ENCODE measurements at places on chromosomes 7 and 10. TPM values are rescaled to one million over a fixed set of nuclear protein-coding genes. Genes with fewer than 3 reads are reported as not detected.
A peak's percentile ranks its signal among the peaks of the same experiment; 100 is the strongest.

GRCh38 chr7:7151285-7151684 is 31.1 kb upstream of the C1GALT1 start:
- no peak for DNase-seq

The CDHR3 gene
- 12.0 TPM for total RNA-seq

GRCh38 chr10:26412932-26413331 is 25.2 kb upstream of the APBB1IP start:
- DNase-seq: no peak

The HTR5A gene
- total RNA-seq: not detected

DNA sequence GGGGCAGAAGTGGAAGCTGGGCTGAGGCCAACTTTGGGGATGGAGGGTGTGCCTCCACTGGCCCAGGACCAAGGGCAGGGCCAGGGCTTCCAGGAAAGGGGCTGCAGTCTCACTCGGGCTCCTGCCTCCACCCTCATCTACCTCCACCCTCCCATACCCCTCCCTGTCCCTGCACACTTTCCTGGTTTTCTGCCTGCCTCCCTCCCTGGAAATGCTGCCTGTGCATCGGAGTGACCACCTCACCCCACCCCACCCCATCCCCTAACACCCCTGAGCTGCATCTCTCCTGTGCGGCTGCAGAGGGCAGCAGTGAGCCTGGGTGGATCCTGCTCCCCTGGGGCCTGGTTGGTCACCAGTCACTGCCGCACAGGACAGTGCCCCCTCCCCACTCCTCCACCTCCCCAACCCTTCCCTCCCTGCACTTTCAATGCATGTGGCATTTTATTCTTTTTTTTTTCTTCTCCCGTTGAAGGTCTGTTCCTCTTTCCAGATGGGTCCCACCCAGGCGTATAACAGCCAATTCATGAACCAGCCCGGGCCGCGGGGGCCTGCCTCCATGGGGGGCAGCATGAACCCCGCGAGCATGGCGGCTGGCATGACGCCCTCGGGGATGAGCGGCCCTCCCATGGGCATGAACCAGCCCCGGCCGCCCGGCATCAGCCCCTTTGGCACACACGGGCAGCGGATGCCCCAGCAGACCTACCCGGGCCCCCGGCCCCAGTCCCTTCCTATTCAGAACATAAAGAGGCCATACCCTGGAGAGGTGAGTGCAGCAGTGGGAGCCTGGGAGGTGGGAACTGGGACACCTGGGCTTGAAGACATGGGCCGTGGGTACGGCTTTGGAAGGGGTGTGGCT is 54.1 kb upstream of the PPIF start:
- no peak for DNase-seq

The LDB3 gene
- 0.09 TPM for total RNA-seq

DNA sequence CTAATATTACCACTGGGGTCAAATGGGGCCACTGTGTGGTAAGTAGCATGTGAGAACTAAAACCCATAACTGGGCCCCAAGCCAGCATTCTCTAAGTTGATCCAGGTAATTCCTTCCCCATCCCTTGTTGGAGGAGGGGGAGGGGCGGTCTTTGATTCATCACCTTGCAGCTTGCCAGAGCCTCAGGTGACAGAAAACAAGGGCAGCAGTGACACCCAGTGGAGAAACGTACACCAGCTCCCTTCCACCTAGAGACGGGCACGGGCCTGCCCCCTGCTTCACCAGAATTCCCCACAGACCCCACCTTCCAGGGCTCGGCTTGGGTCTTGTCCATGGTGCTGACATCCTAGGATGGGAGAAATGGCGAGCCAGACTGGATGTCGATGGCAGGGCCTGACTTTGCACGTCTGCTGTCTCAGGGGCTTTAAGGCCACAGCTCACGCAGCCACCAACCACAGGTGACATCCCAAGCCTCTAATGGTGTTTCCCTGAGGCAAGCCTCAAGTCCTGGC is 102.0 kb downstream of the STRA8 start:
- DNase-seq: peak; percentile 94

The AKR1C3 gene
- total RNA-seq: 96.8 TPM

The FAM25A gene
- total RNA-seq: not detected

- DNase-seq: peak; percentile 86
Measured at GRCh38 chr10:35306852-35307251, 29.5 kb upstream of the CCNY start.

GRCh38 chr7:114481999-114482398 is 67.4 kb downstream of the FOXP2 start:
- no peak for DNase-seq

DNA sequence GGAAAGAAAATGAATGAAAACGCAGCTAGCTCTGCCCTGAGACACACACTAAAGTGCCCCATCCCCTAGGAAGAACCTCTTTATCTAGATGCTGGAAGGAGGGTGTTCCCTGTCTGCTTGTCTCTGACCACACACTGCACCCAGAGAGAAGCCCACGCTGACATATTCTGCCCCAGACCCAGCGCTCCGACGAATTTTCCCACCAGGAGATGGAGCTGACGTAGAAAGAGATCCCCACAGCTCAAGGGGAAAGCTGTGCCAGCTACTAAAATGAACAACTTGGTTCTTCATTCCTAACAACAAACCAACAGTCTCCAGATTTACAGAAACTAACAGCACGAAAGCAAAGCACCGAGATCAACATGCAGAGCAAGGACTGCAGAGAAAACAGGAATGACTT is 73.3 kb downstream of the KIAA1549 start:
- DNase-seq: no peak

DNA sequence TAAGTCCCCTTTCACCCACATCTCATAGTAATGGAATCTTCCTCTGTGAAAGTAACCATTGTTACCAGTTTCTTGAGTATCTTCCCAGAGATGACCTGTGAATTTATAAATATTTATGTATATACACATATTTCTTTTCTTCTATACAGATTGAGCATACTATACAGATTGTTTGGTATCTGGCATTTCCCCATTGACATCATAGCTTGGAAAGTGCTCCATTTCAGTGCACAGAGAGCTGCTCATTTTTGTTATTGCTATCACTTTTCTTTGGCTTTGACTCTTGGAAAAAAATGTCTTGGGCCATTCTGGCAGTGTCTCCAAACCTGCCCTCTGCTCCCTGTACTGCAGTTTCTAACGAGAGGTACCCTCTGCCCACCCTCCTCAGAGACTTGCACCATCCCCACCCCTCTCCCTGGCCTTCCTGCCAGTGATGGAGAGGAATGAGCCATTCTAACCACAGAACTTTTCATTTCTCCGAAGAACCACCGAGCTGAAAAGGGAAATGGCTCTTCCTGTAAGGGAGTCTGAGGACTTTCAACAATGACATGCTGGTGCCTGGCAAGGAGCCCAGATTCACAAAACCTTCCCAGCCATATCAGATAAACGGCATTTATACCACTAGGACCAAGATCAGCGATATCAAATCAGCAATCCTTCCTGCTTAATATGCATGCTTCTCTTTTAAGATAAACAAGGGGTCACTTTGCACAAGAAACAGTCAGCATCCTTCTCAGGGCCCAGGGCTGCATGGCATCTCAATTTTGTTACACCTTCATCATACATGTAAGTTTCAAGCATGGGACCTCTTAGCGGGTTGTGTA is 19.7 kb upstream of the CCSER2 start:
- no peak for DNase-seq

The NET1 gene
- 149 TPM for total RNA-seq

DNA sequence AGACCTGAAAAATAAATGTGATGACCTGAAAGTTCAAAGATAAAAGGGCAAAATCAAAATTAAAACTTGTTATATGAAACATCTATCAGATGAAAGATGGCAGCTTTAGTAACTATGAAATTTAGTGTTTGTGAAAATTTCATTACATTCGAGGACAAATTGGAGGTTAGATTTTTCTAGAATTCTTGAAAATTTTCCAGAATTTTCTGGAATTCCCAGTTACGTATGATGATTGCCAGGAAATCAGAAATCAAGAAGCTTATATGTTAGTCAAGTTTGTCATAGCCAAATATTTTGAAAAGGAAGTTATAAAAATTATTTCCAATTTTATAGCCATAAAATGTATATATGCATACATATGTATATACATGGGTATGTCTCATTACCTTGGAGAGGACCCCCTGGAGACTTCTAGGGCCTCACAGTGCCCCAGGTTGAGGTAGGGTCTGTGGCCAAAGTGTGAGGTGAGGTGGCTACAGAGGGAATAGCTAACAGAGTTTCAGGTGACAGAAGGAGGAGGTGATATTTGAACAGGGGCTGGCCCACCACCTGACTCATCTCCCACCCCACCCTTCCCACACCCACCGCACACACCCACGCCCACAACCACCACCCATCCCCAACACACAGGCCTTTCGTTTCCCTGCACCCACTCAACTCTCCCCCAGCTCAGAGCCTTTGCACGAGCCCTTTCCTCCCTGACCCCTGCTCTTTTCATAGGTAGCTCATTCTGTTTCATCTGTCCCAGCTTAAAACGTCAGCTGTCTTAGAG is 21.5 kb downstream of the C10orf105 start:
- no peak for DNase-seq

The SEM1 gene
- 116 TPM for total RNA-seq

The PODXL gene
- 278 TPM for total RNA-seq

- peak; percentile 91 for DNase-seq
Measured at GRCh38 chr7:55964261-55965099, at the start of gene NIPSNAP2. TSS of gene NIPSNAP2 (plus strand) at chr7:55964585. CDS start at chr7:55964610, 25 bp downstream.

The SNX10 gene
- 7.6 TPM for total RNA-seq

GRCh38 chr10:20616918-20617810 is 279.9 kb downstream of the NEBL start:
- DNase-seq: no peak

DNA sequence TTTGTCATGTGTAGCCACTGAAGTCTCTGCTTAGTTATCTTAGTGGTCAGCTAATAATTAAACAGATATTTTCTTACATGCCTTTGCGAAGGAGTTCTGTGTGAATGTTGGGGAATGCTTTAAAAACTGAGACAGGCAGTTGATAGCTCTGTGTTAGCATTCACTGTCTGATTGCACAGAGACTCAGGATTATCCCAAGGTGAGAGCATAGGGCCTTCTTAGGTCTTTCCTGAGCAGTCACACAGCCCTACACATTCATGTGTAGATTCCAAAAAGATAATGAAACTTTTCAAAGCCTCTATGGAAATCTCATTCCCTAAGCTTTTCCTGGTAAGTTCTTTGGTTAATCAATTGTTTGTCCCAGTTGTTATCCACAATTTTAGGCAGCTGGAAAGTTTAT is 67.7 kb downstream of the CASD1 start:
- DNase-seq: peak; percentile 35

DNA sequence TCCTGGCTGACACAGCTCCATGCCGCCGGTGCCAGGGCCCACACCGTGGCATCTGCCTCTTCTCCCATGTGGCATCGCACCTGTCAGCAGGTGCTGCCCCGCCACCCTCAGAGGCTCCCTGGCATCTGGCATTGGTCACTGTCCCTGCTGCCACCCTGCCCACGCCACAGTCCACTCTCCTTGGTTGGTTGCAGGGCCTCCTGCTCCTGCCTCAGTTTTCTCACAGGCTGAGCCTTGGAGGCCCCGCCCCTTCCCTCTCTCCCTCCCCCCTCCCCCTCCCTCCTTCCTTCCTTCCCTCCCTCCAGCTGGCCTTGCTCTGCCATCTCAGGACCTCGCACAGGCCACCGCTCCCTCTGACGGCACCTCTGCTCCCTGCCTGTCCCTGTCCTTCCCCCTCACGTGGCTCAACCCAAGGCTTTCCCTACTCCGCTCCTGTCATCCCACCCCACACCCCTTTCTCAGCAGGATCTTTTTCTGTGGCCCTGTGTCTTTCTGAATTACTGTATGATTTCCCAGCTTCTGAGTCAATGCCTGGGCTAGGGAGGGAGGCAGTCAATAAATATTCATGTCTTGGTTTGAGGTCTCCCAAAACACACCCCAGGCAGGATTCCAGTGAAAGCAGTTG is 87.4 kb downstream of the INPP5A start:
- DNase-seq: peak; percentile 17

DNA sequence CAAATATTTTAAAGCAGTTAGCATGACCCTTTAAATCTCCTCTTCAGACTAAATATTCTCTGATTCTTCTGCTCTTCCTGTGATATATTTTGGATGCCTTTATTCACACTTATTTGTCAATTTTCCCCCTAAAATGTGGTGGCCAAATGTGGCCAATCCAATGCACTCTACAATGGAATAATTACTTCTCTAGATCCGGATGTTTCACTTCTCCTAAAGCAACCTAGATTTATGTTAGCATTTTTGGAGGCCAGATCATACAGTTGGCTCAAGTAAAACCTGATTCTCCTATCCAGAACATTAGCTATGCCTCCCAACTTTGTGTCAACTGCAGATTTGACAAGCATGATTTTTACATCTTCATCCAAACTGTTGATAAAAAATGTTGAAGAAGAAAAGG is 153.7 kb downstream of the CREB5 start:
- DNase-seq: no peak

- no peak for DNase-seq
Measured at GRCh38 chr10:24900888-24901685, 51.3 kb downstream of the PRTFDC1 start.

- DNase-seq: no peak
Measured at GRCh38 chr10:1896153-1896552, 158.8 kb upstream of the ADARB2 start.

- no peak for DNase-seq
Measured at GRCh38 chr7:1455241-1455939, 3.9 kb downstream of the MICALL2 start.

The OR2A42 gene
- total RNA-seq: not detected

The MLXIPL gene
- total RNA-seq: 15.6 TPM

DNA sequence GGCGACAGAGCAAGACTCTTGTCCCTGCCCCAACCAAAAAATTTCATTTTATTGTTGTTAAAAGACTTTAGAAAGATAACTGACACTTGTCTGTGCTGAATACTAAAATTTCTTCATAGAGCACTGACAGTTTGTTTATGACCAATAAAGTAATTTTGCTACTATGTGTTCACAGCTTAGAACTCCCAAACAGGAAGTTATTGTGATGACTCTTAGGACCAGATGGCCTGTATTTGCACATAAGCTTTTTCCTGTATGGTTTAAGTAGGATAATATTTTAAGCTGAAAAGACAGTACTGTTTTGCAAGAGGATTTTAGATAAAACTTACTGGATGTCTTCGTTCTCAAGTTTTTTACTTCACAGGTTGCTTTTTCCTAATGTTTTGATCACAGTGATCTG is 80.7 kb downstream of the MMRN2 start:
- DNase-seq: no peak

GRCh38 chr10:88097536-88097935 is 234.1 kb downstream of the PTEN start:
- DNase-seq: no peak

The EPDR1 gene
- total RNA-seq: 0.39 TPM

DNA sequence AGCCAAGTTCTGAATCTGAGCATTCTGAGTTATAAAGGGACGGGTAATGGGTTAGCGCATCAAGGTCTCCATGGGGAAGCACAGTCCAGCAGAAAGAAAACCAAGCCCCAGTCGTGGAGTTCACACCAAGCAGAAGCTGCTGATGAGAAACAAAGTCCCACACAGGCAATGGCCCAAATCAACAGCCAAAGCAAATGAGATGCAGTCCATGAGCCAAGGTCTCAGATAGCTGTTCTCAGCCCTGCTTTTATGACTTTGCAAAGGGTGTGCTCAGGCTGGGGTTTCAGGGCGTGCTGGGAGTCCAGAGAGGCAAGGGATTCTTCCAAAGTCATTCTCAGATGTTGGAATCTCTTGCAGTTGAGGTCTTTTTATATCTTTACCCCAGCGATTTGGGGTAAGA is 32.0 kb downstream of the THNSL1 start:
- no peak for DNase-seq

- DNase-seq: no peak
Measured at GRCh38 chr7:103691291-103691690, 245.3 kb upstream of the SLC26A5 start.

GRCh38 chr10:69537449-69537848 is 35.8 kb downstream of the NEUROG3 start:
- DNase-seq: no peak

Data from Caco-2 (cell line).